Mesothelial cell of epicardium (in vitro differentiated cells): ENCODE measurements at places on chromosomes 12 and 14. TPM values are rescaled to one million over a fixed set of nuclear protein-coding genes. Genes with fewer than 3 reads are reported as not detected.

The CDCA3 gene
- total RNA-seq = 11.9 to 18.6 TPM (median 14.3 TPM) in 3 replicates

DNA sequence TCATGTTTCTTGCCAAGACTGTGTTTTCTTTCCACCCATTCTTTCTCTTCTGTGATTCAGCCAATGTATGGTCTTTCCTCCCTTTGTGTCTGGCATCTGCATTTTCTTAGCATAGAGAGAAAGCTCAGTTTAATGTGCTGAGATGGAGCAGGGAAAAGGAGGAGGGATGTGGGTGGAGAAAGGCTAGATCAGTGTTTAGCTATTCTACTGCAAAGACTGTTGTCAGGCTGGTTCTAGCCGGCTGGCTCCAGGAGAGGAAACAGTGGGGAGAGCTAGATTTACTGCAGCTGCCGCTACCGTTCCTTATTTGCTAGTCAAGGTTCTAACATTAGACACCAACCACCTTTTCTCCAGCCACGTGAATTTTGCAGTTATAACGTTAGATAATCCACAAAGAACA, 5.2 kb upstream of the RIMKLB start:
- no peak for DNase-seq
- peaks cover 48% of the 10 kb centered on the region for H3K4me1 ChIP-seq
- peak overlapping the region; percentile 96 for H3K27ac ChIP-seq
- no peaks in the 10 kb centered on the region for H3K36me3 ChIP-seq
- no peaks in the 10 kb centered on the region for H3K27me3 ChIP-seq

The TAS2R13 gene
- total RNA-seq = 3.1 to 3.8 TPM (median 3.5 TPM) in 3 replicates

DNA sequence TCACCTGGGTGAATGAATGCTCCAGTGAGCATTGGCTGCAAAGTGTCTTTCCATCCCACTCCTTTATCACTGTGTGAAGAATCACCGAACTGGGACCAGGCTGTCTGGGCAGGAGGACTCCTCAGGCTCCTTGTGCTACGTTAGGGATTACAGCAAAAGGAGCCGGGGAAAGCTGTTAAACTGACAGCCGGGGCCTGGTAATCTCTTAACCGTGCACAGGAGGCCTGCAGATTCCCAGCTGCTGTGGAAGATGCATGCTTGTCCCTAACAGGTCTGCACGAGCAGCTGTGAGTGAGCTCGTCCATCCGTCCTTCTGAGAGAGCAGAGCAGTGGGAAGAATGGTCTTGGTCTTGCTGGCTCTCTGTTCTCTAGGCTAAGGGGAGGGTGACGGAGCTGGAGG, 231.5 kb downstream of the AACS start:
- DNase-seq = no peak
- no peak overlapping the region for H3K27ac ChIP-seq
- no peak overlapping the region for H3K4me3 ChIP-seq
- H3K4me1 ChIP-seq = no peaks in the 10 kb centered on the region

- H3K27ac ChIP-seq = no peak overlapping the region
- no peak overlapping the region for H3K4me3 ChIP-seq
- H3K27me3 ChIP-seq = no peaks in the 10 kb centered on the region
- no peak for DNase-seq
Measured at GRCh38 chr12:93847517-93848474, 170.6 kb downstream of the CRADD start.

DNA sequence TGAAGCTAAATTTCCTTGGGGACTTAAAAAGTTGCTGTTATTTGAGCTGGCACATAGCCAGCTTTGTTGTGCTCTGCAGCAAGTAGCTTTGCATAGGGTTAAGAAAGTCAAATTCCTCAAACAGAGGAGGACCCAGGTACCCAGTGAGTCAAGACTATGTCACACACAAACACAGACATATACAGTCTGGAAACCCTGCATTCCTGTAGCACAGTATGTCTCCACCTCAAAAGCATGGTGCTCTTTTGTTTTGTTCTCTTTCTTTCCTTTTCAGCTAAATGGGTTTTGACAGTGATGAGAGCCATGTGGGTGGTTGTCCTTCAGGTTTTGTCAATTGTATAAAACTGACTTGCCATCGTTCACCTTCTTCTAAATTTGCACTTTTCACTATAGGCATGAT, 179.6 kb upstream of the DIO2 start:
- no peak overlapping the region for H3K27ac ChIP-seq
- H3K4me3 ChIP-seq = no peak overlapping the region
- no peaks in the 10 kb centered on the region for H3K27me3 ChIP-seq
- peaks cover 4% of the 10 kb centered on the region for H3K4me1 ChIP-seq

DNA sequence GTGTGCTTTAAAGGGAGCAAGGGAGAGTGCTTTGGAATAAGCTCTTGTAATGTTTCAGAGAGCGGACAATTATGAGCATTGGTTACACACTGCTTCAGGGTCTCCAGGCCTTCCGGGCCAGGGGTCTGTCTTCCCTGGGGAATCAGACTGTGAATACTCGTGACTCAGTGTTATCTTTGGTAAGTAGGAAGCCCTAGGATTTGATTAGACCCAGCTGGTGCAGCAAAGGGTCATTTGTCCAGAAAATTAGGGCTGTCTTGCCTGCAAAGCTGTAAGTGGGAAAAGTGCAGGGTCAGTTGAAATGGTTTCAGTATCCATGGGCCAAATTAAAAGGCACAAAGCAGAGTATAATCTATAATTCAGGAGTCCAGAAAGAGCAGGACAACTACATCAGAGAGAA, 475.6 kb downstream of the MED13L start:
- no peaks in the 10 kb centered on the region for H3K27me3 ChIP-seq
- no peak overlapping the region for H3K4me3 ChIP-seq
- H3K4me1 ChIP-seq = peaks cover 5% of the 10 kb centered on the region
- DNase-seq = no peak
- peaks cover 2% of the 10 kb centered on the region for H3K36me3 ChIP-seq

DNA sequence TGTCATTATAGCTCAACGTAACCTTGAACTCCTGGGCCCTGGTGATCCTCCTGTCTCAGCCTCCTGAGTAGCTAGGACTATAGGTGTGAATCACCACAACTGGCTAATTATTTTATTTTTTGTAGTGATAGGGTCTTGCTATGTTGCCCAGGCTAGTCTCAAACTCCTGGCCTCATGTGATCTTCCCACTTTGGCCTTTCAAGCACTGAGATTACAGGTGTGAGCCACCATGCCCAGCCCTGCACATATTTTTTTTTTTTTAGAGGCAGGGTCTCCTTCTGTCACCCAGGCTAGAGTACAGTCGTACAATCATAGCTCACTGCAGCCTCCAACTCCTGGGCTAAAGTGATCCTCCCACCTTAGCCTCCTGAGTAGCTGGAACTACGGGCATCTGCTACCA, 8.9 kb downstream of the TMEM116 start:
- H3K4me3 ChIP-seq = no peak overlapping the region
- H3K36me3 ChIP-seq = peaks cover 7% of the 10 kb centered on the region
- H3K27me3 ChIP-seq = no peaks in the 10 kb centered on the region
- H3K4me1 ChIP-seq = peaks cover 19% of the 10 kb centered on the region
- no peak overlapping the region for H3K27ac ChIP-seq

The SPTSSA gene
- total RNA-seq = 10.4 to 11.4 TPM (median 11.3 TPM) in 3 replicates

- H3K4me3 ChIP-seq = peak overlapping the region; percentile 93
- H3K27ac ChIP-seq = peak overlapping the region; percentile 94
- H3K4me1 ChIP-seq = peaks cover 81% of the 10 kb centered on the region
- H3K36me3 ChIP-seq = no peaks in the 10 kb centered on the region
- DNase-seq = no peak
- peaks cover 11% of the 10 kb centered on the region for H3K27me3 ChIP-seq
Measured at GRCh38 chr12:54128416-54128815, 60.4 kb downstream of the SMUG1 start.

- no peak for DNase-seq
- peak overlapping the region; percentile 79 for H3K4me3 ChIP-seq
- no peaks in the 10 kb centered on the region for H3K36me3 ChIP-seq
- H3K27me3 ChIP-seq = no peaks in the 10 kb centered on the region
Measured at GRCh38 chr12:1595026-1595561, 713 bp upstream of the FBXL14 start.

The SERPINA4 gene
- total RNA-seq = not detected in 3 replicates

GRCh38 chr14:96805956-96806355, 8.8 kb downstream of the VRK1 start:
- no peak for DNase-seq
- H3K27ac ChIP-seq = no peak overlapping the region
- H3K4me3 ChIP-seq = no peak overlapping the region
- no peaks in the 10 kb centered on the region for H3K27me3 ChIP-seq
- peaks cover 2% of the 10 kb centered on the region for H3K4me1 ChIP-seq
- H3K36me3 ChIP-seq = no peaks in the 10 kb centered on the region

DNA sequence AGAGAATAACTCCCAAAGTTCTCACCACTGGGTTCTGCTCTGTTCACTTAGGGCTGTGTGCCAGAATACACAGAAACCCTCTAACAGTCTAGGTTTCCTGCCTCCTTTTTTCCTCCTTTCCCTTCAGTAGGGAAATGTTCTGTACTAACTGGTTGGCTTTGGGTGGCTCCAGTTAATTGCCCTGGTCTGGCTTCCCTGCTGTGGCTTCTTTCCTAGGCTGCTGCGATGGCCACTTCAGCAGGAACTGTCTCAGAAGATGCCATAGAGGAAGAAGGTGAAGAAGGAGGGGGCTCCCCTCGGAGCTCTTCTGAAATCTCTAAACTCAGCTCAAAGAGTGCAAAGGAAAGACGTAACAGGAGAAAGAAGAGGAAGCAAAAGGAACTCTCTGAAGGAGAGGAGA, 115.2 kb downstream of the SCN8A start:
- H3K27me3 ChIP-seq = no peaks in the 10 kb centered on the region
- H3K36me3 ChIP-seq = peaks cover 1% of the 10 kb centered on the region
- H3K4me3 ChIP-seq = no peak overlapping the region
- no peak overlapping the region for H3K27ac ChIP-seq
- DNase-seq = no peak

- no peak for DNase-seq
- H3K36me3 ChIP-seq = no peaks in the 10 kb centered on the region
- H3K4me3 ChIP-seq = no peak overlapping the region
- H3K27me3 ChIP-seq = no peaks in the 10 kb centered on the region
Measured at GRCh38 chr12:10497602-10498001, 8.1 kb upstream of the EIF2S3B start.

DNA sequence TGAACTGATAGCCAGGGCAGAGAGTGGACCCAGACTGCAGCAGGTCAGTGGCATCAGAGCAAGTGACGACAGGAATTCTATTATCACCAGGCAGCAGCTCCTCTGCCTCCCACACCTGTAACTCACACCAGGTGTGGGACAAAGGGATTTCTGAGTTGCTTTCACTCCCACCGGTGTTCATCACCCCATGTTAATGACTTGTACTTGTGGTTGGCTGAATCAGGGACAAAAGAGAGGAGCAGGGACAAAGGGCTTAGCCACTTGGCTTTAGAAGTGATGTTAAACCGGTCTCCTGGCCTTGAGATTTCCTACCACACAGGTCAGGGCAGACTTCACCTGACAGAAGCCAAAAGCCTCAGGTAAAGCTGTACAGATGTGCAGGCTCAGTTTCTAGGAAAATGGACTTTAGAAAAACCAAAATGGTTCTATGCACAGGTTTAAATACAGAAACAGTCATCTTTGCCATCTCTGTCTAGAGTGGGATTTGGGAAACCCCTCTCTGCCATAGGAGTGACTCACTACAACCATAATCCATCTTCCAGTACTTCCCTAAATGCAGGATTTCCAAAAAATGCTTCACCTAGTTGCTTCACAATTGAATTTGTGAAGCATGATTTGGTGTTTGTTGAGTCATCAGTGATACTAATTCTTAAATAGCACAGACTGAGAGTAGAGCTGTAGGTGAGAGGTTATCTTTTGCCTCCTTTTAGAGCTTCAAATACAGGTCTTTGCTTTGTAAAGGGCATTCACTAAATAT, 158.5 kb downstream of the PRKCH start:
- no peaks in the 10 kb centered on the region for H3K36me3 ChIP-seq
- H3K27me3 ChIP-seq = no peaks in the 10 kb centered on the region
- peaks cover 53% of the 10 kb centered on the region for H3K4me1 ChIP-seq

DNA sequence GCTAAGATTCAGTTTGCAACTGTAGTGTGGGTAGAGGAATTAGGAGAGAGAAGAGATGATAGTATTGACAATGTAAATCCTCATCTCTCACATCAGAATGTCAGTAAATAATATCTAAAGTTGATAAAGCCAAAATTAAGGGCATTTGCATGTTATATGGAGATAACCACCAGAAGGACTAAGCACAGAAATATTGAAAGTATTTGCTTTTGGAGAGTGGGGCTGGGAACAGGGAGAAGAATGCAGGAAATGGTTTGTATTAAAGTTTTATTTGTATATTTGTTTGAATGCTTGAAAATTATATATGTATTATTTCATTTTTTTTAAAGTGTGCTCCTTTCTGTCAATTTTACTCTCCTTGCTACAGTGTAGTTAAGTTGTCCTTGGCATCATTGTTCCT, 491.4 kb downstream of the APAF1 start:
- H3K27ac ChIP-seq = no peak overlapping the region
- no peaks in the 10 kb centered on the region for H3K36me3 ChIP-seq
- no peak for DNase-seq
- H3K4me1 ChIP-seq = no peaks in the 10 kb centered on the region
- H3K27me3 ChIP-seq = peaks cover 37% of the 10 kb centered on the region
- no peak overlapping the region for H3K4me3 ChIP-seq

The PPP1R36 gene
- total RNA-seq = 0.66 to 1.3 TPM (median 0.81 TPM) in 3 replicates

- no peak overlapping the region for H3K4me3 ChIP-seq
- no peaks in the 10 kb centered on the region for H3K36me3 ChIP-seq
- H3K4me1 ChIP-seq = no peaks in the 10 kb centered on the region
- DNase-seq = no peak
- H3K27ac ChIP-seq = no peak overlapping the region
- H3K27me3 ChIP-seq = peaks cover 67% of the 10 kb centered on the region
Measured at GRCh38 chr12:72141381-72141780, 130.8 kb upstream of the TRHDE start.

The ANKRD33 gene
- total RNA-seq = 0.18 to 0.27 TPM (median 0.22 TPM) in 3 replicates

- H3K4me3 ChIP-seq = no peak overlapping the region
- H3K27me3 ChIP-seq = no peaks in the 10 kb centered on the region
- no peak overlapping the region for H3K27ac ChIP-seq
- no peak for DNase-seq
- peaks cover 1% of the 10 kb centered on the region for H3K36me3 ChIP-seq
Measured at GRCh38 chr14:106417224-106418049, 891.1 kb downstream of the TMEM121 start.

The SYT1 gene
- total RNA-seq = 13.6 to 15.4 TPM (median 15.3 TPM) in 3 replicates

- H3K4me1 ChIP-seq = no peaks in the 10 kb centered on the region
- H3K27me3 ChIP-seq = no peaks in the 10 kb centered on the region
- H3K27ac ChIP-seq = no peak overlapping the region
- peaks cover 6% of the 10 kb centered on the region for H3K36me3 ChIP-seq
Measured at GRCh38 chr12:76201316-76201715, 116.8 kb upstream of the NAP1L1 start.

The GLS2 gene
- total RNA-seq = 2.2 to 2.9 TPM (median 2.9 TPM) in 3 replicates

- peaks cover 14% of the 10 kb centered on the region for H3K4me1 ChIP-seq
- H3K27ac ChIP-seq = no peak overlapping the region
- no peak overlapping the region for H3K4me3 ChIP-seq
- no peaks in the 10 kb centered on the region for H3K27me3 ChIP-seq
Measured at GRCh38 chr14:22303589-22304195, 285.3 kb downstream of the DAD1 start.
